ENCODE measurements at places on chromosomes 3 and 15.

- DNase-seq: no peak
These were observed 20.7 kb downstream of the TIMP4 start for GRCh38 chr3:12138044-12138443.

DNA sequence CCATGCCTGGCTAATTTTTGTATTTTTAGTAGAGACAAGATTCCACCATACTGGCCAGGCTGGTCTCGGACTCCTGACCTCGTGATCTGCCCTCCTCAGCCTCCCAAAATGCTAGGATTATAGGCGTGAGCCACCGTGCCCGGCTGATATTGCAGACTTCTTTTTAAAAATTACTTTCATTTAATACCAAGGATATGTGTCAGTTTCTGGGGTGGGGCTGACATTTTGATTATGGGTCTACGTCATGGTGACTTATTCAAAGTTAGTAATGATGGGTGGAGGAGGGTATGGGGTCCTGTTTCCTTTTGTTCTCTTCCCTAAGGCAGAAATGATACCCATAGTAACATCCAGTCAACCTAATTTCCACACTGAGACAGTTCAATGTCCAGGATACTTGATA is 34.7 kb downstream of the GBE1 start:
- no peak for DNase-seq

GRCh38 chr15:68298882-68299381 is 21.4 kb downstream of the FEM1B start:
- no peak for DNase-seq

GRCh38 chr15:30889196-30889595 is 14.5 kb upstream of the FAN1 start:
- DNase-seq: no peak

DNA sequence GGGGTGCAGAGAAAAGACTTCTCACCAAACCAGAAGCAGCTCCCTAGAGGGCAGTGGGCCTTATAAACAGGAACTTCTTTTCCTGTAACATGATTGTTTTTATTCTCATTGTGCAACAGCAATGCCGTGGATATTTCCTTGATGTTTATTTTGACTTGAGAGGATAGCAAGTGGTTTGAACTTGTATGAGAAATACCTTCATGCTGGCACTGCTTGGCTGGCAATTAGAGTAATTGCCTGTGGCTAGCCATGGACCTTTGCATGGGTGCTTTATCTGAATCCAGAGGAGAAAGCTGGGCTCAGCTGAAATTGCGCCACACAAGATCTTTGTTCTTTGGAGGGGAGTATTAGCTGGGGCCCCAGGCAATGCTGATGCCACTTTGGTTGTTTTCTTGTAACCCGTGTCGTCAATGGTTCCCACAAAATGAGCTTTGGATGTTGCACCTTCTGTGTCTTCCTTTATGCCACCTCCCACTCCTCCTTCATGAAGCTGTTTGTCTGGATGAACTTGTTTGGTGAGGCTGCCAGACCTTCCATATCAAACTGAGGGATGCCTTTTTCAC is 37.9 kb downstream of the CMTM8 start:
- no peak for DNase-seq

DNA sequence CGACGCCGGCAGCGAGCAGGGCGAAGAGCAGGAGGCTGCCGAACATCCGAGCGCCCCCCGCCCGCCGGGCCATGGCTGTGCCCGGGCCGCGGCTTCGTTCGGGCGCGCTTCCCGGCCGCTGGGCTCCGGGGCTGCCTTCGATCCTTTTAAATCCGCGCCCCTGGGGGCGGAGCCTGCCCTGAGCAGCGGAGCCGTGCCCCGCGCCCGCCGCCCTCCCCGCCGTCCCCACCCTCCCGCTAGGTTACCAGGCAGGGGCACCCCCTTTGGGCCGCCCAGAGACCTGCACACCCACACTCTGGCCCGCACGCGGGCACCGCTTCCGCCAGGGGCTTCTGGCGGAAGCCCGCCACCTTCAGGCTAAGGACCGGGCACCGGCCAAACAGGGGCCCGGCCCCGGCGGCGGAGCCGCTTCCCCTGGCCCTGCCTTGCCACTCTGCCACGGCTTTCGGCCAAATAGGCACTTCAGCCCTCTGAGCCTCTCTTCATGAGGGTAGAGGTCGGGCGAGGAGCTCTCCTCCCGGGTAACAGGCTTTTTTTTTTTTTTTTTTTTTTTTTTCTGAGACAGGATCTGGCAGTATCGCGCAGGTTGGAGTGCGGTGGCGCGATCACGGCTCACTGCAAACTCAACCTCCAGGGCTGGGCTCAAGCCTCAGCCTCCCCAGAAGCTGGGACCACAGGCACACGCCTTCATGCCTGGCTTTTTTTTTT is at the start of gene NMB:
NMB (minus strand) TSS at position 120 of the 708 bp plus-strand sequence; CDS start at position 73, 47 bp downstream.
- DNase-seq: peak; percentile 60

- DNase-seq: no peak
These were observed 261.3 kb upstream of the TLE3 start for GRCh38 chr15:70358871-70359647.

GRCh38 chr3:94799420-94800060 is 736.7 kb downstream of the NSUN3 start:
- DNase-seq: no peak

- peak; percentile 95 for DNase-seq
These were observed 30.1 kb upstream of the NRROS start for GRCh38 chr3:196609343-196609775.

DNA sequence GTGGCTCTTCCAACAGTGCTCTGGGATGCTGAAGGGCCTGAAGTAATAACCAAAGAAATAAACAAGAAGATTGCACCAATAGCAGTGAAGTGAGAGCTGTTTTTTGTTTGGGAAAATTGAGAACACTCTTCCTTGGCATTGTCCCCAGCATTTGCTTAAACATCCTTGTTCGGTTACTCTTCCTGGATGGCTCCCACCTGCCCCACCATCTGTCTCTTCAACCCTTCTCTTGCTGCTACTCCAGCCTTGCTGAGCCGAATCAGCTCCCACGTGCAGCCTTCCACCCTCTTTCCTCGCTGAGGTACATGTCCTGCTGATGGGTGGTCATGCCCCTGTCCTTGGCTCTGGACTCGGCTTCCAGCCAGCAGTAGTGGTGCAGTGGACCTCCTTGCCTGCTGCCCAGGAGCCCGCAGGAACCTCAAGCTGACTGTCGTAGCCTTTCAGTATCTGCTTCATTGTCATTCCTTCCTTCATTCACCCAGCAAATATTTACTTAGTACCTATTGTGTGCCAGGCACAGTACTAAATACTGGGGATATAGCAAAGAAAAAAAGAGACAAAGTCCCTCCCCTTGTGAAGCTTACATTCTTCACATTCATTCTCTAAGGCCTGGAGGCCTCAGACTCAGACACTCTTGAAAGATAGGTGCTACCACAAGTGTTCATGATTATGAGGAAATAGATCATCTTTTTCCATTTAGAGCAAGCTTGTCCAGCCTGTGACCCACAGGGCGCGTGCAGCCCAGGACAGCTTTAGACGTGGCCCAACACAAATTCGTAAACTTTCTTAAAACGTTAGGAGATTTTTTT is 17.1 kb upstream of the VILL start:
- no peak for DNase-seq

- DNase-seq: no peak
These were observed 437.8 kb upstream of the AZI2 start for GRCh38 chr3:28786446-28786845.

DNA sequence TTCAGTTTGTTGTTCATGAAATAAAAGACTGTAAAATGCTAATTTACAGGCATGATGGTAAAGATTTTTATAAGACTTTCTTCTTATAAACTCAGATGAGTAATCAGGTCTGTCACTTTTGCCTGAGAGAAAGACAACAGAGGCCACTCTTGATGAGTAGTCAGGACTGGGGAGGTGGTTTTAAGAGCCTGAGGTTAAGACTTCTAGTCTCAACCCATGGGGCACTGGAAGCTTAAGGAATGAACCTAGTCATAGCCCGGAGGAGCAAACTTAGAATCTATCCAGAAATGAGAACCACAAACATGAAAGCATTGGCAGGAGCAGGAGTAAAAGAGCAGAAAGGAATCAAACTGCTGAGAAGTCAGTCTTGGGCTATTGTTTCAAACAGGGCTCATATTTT is 846.3 kb upstream of the ARPP21 start:
- no peak for DNase-seq

DNA sequence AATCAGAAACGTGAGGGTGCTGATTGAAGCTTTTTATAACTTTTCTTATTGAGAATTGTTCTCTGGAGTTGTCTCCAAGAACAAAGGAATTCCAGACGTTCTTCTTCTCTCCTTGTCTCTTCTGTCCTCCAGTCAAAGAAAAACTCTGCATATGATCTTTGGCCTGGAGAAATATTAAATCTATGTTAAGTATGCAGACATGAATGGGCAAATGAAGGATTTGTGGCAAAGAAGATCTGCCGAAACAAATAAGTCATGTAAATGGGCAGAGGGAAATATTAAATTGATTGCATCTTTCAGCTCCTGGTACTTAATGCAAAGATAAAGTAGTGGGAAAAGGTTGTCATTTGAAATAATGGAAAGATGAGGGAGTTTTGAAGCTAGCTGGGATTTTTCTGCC is 74.9 kb downstream of the IGF1R start:
- no peak for DNase-seq

- no peak for DNase-seq
These were observed 16.1 kb upstream of the PLOD2 start for GRCh38 chr3:146177072-146177471.

DNA sequence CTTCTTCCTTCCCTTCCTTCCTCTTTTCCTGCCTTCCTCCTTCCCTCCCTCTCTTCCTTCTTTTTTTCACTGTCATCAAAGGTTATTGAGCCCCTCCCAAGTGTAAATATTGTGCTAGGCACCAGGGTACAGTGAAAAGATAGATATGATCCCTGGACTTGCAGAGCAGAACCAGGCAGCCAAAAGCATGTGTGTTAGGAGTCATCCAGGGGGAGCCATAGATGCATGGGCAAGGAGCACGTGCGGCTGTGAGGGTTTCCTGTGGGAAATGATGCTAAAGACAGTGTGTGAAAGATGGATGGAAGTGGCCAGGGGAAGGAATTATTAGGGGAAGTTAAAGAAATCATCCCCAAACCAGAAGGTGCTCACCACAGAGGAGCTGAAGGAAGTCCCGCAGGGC is 65.2 kb downstream of the NR2F2 start:
- DNase-seq: no peak

- no peak for DNase-seq
These were observed 198.1 kb downstream of the NEK10 start for GRCh38 chr3:27171113-27171512.

GRCh38 chr3:195043607-195044339 is 227.2 kb downstream of the XXYLT1 start:
- no peak for DNase-seq

- DNase-seq: no peak
These were observed 243.2 kb upstream of the SUCLG2 start for GRCh38 chr3:67897351-67898336.

- no peak for DNase-seq
These were observed 232.6 kb upstream of the CHRM5 start for GRCh38 chr15:33735637-33736247.

DNA sequence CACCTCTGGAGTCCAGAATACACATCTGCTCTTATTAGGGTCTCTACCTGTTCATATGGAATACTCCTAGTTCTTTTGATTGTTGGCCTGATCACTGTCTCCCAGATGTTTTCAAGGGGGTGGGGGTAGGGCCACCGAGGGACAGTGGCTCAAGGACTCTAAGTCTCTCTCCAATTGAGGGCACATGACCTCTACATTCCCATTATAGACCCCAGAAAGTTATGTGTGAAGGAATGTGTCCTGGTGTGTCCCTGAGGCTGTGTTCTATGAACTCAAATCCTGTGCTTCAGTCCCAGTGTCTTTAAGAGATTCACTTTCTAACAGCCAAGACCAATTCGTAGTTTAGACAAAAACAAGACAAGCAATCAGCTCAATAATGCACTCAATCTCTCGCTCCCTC is 357.4 kb downstream of the ERC2 start:
- DNase-seq: no peak

- DNase-seq: no peak
These were observed 363.4 kb upstream of the LRRC3B start for GRCh38 chr3:26259176-26259575.

GRCh38 chr3:52794612-52795099 is at the start of gene ITIH3:
TSS of gene ITIH3 (plus strand) at chr3:52794796. CDS start at chr3:52794804, 8 bp downstream.
- no peak for DNase-seq

DNA sequence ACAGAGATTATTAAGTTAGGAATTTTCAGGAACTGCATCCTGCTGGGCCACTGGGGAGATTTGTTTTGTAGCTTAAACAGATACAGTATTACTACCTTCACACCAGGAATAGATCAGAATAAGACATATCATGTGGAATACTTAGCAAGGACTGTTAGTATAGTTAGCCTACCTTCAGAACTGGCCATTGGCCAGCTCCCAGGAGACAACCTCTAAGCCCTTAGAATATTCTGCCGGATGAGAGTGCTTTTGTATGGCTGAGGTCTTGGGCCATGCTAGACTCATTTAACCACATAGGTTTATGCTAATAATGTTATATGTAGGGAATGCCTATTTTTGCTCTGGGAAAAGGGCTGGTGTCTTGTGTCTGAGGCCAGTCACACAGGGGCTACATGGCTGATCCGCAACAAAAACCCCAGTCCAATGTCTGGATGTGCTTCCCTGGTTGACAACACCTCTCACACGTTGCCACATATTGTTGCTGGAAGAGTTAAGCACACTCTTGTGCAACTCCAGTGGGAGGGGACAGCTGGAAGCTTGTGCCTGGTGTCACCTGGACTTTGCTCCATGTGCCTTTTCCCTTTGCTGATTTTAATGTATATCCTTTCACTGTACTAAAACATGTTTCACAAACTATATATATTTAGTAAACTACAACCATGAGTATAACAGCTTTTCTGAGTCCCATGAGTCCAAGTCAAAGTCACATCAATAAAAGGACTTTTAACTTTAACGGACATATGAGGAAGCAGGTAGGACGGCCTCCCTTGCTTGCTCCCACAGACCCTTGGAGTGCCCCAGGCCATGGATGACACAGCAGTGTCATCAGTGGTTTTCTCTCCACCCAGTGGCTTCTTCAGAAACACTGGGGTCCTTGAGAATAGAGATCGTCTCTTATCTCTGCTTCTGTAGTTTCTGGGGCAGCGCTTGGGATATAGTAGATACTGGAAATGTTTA is 118.0 kb upstream of the C3orf80 start:
- no peak for DNase-seq

- no peak for DNase-seq
These were observed 549.8 kb upstream of the AGTR1 start for GRCh38 chr3:148147903-148148302.

DNA sequence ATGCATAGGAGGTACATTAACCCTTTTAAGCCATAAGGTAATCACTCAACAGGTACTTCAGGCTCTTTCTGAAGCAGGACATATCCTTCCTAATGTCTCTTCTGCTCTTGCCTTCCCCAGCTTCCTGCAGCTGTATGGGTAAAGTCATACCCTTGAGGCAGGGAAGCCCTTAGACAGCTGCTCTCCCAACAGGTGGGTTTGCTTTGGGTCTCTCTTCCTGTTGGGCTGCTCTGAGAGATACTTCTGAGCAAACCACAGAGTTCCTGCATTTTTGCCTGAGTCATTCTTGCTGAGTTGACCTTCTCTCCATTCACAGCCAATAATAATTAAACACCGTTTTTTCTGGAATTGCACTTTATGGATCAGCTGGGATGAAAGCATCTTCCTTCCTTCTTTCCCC is 2.0 kb upstream of the TRAT1 start:
- no peak for DNase-seq

Measured in activated T-helper 1 cell treated with anti-CD3 and anti-CD28 coated beads, Interleukin-2, amount 50 U/mL, for 16 hours (primary cell).